ENCODE measurements at places on chromosomes 11 and 22.

GRCh38 chr22:17536269-17536668, 27.0 kb upstream of the SLC25A18 start:
- no peak for DNase-seq

GRCh38 chr11:96028746-96029145, 104.8 kb upstream of the MTMR2 start:
- no peak for DNase-seq

- no peak for DNase-seq
These were observed 121.5 kb downstream of the ST3GAL4 start for GRCh38 chr11:126476977-126477376.

DNA sequence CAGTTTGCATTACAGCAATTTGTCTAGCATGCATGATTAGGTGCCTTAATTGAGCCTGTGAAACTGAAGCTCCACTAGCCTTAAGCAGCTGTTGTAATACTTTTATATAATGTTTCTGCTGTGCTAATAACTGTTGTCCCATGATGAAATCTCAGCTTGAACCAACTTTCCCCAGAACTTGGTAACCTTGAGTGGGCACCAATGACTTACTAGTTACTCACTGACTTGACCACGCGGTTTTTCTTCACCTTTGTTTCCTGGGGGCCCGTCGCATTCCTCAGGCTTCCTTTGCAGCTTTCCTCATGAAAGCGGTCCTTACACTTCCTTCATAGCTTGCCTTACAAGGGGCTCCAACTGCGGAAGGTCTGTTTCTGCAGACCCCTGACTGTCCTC, 11.2 kb upstream of the GLYATL1 start:
- DNase-seq, result no peak

DNA sequence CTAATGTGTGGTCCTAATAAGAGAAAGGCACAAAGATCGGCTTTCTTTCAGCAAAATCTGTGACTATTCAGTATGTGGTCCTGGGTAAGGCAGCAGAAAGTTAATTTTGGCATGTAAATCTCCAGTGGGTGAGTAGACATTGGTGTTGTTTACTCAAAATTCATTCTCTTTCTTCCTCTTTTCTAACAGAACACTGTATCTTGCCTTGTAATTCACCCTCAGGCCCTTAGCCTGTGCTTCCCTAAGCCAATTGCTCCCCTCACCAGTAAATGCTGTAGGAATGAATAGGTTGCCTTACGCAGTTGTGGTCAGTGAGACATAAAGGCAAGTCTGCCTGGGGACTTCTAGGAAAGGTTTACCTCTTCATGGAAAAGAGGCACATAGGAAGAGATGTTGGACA, 49.9 kb upstream of the PDE3B start:
- DNase-seq, result no peak

GRCh38 chr11:14906993-14907392, 15.0 kb upstream of the CYP2R1 start:
- no peak for DNase-seq

DNA sequence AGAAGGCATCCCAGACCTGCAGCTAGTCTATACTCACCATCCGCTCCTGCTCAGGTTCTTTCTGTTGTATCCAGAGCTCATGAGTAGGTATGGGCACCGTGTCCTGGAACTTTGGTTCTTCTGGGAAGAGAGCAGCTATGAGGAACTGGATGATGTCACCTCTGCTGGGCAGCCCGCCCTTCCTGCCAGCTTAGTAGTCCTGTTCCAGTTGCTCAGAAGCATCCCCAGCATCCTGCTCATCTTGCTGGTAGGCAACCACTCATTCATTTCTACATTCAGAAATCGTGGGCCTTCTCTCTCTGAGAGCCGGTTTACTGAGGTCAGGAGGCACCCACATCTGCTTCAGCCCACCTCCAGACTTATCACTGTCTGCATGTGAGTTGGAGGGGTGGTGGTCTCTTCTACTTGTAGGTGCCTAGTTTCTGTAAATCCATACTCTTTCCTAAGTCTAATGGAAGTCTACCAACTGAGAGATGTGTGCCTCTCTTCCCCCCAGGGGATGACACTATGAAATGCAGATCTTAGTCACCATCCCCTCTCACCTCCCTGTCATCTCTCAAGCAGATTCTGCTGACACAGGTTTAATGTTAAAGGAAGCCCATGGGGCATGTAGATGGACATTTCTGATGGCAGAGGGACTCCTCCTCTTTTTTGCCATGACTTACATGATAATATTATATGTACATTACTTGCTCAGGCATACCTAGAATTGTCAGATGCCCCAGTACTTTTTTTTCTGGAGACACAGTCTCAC, 29.6 kb upstream of the CCDC134 start:
- no peak for DNase-seq

DNA sequence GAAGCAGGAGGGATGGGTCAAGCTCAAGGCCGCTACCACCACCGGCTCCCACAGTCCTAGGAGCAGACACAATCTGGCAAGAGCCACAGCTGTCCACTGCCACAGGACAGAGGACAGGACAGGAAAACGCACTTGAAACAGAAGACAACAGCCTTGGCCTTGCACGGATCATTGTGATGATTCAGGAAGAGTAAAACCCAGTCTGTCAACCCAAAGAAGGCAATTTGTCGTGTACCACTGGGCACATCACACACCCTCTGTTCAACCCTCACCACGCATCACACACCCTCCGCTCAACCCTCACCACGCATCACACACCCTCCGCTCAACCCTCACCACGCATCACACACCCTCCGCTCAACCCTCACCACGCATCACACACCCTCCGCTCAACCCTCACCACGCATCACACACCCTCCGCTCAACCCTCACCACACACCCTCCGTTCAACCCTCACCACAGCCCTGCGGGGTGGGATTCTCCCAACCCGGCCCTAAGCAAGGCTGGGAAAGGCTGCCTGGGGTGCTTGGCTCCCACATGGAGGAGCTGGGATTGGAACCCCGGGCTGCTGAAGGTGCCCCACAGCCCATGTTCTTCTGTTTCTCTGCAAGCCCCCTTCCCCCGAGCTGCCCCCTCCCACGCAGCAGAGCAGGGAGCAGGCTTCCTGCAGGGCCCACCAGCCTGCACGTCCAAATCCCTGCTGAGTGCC, 11.3 kb upstream of the CDC42BPG start:
- DNase-seq, result no peak

DNA sequence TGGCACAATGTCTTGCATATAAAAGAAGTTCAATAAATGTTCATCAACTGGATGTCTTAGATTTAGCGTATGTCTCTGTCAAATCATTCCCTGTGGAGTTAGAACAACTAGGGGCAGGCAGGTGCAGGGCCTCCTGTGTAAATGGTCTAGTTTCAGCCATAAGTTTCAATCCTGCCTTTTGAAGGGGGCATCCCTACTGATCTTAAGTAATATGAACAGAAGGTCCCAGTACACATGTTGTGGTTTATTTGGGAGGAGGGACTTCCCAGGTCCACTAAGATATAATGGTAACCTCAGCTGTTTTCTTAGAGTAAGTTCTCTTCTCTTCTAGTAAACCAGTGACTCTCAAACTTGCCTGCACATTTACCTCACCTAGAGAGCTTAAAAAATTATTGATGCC, 19.8 kb downstream of the TTC12 start:
- DNase-seq, result no peak

DNA sequence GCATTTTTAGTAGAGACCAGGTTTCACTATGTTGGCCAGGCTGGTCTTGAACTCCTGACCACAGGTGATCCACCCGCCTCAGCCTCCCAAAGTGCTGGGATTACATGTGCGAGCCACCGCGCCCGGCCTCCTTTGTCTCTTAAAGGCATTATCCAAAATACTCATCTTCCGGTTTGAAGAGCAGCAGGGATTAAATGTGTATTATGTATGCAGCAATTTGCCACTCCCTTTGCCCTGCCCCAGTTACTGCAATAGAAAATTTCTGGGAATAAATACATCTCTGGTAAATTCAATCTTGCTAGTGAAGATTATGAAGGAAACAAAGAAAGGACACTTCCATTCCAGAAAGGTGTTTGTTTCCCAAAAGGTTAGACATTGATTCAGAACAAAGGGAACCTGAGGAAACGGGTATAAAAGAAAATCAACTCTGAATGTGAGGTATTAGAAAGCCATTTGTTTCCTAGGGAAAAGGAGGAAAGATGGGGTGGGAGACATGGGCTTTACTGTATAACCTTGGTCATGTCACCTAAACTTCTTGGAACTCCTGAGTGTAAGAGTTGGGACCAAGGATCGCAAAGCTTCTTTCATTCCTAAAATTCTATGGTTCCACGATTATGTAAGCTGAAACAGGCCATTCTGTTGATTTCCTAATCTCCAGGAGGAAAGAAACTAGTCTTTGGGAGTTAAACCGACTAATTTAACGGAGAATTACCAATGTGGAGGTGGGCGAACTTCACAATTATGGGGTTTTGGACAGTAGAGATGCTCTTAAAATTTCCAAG, 959 bp upstream of the HIPK3 start:
- DNase-seq, result no peak

DNA sequence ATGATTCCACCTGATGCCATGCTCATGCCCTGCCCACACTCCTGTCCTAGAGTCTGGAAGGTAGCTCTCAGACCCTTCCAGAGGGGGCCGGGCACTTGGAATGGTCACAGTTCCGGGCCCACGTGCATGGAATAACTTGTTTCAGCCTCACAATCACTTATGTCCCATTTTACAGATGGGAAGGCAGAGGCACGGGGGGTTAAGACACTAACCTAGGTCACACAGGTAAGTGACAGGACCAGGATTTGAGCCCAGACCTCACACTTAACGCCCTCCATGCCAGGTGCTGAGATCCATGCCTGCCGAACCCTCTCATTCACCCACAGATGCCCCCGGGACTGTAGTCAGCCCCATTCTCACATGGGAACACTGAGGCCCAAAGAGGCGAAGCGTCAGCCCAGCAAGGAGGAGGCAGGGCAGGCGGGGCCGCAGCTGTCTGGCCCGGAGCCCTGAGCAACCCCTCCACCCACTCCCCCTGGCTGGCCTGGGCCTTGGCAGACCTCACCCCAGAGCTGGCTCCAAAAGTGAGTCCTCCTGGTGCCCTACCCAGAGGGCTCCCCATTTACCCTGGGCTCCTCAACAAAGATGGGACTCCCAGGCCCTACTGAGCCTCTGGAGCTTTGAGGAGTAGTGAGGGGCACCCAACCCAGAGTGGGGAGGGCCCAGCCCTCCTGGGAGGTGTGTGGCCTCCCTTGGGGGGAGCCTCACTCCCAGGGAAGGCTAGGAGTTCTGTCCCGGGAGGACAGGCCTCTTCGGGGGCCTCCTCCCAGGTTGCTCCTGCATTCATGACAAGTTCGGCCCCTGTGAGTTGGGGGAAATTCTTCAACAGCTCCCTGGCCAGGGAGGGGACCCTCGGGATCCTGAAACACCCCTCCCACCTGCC, 2.4 kb upstream of the ALDH3B1 start:
- no peak for DNase-seq

GRCh38 chr11:75665126-75665525, 3.7 kb downstream of the MAP6 start:
- no peak for DNase-seq

DNA sequence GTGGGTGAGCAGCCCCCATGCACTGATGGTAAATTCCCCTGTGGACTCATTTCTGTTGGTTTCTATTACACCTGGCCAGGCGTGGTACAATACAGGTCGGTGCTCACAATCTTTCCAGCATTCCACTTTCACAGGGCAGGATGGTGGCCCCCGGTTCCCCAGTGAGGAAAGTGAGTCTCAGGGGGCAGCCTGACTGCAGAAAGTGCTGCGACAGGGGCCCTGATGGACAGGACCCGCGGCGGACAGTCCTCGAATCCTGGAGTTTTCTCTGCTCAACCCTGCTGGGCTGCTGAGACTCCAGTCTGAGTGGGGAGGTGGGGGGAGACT, 3.1 kb upstream of the PGGHG start:
- no peak for DNase-seq

DNA sequence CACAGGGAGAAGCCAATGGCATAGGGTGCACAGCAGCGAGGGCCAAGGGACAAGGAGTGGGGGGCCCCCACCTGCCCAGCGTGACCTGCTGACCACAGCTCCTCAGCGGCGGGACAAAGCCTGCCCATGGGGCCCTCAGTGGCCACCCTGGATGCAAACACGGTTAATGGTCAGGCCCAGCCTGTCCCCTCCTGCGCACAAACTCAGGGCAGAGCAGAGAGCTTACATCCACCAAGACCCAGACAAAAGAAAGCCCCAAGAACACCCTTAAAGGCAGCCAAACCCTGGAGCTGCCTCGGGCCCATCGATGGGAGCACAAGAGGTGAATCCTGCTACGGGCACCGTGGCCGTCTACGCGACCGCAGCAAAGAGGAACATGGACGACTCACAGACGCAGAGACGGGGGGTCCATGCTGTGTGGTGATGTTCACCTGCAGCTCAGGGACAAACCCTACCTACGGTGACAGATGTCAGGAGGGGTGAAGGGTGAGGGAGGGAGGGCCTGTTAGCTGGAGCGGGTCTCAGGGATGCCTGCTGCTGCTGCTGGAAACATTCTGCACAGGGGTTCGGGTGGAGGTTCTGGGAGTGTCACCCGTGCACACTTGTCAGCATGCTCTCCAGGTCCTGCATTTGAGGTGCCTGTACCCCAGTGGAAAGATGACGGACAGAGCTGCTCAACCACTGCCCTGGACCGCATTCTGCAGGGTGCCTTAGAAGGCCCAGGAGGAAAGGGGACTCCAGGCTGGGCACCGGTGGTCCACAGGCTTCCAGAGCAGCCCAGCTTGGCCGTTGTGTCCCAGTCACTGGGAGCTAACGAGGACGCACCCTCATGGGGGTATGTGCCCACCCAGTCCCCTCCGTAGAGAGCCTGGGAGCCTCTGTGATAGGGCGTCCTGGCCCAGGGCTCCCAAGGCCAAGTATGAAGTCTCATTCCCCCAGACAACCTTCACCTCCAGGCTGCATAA, 11.6 kb downstream of the ASCL2 start:
- no peak for DNase-seq

DNA sequence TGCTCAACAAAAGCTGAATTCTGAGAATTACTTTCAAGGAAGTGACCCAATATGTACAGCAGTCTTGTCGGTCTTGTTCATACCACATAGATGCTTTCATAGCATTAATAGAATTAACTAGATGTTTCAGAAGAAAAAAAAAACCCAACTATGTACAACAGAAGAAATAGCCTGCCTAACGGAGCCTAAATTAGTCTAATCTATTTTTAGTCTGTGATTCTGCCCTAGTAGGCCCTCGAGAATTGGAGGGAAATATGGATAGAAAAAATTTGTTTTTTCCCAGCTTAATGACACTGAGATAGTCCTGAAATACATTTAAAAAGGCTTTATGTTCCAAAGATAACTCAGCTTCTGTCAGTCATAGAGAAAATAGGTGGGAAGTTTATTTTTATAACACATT, 17.1 kb upstream of the TRPC6 start:
- no peak for DNase-seq

- no peak for DNase-seq
These were observed 15.9 kb downstream of the INCENP start for GRCh38 chr11:62139526-62140303.

- no peak for DNase-seq
These were observed 26.0 kb downstream of the LIMK2 start for GRCh38 chr22:31238057-31238456.

Data from activated naive CD4-positive, alpha-beta T cell (primary cell).